GM03348 (cell line): ENCODE measurements at places on chromosomes 7 and 10.

- DNase-seq, result no peak
These were observed 159.9 kb downstream of the PHTF2 start for GRCh38 chr7:77958436-77958835.

DNA sequence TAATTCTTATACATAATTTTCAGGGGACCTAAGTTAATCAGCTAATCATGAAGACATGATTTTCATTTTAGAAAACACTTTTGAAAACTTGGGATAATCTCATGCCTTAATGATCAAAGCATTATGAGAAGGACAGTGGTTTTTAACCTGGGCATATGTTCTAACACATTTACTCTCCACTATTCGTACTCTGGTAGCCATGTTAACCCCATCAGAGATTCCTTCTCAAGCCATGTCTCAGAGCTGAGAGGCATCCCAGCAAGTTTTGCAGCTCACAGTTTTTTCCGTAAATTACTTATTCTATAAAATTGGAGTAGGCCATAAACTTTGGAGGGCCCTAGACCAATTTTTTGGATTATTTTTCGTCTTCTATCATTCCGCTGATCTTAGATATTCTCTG lies 15.7 kb downstream of the AKR1C1 start:
- DNase-seq, result no peak

- DNase-seq, result peak; percentile 74
These were observed 52.4 kb upstream of the ITGB1 start for GRCh38 chr10:33010132-33011037.

DNA sequence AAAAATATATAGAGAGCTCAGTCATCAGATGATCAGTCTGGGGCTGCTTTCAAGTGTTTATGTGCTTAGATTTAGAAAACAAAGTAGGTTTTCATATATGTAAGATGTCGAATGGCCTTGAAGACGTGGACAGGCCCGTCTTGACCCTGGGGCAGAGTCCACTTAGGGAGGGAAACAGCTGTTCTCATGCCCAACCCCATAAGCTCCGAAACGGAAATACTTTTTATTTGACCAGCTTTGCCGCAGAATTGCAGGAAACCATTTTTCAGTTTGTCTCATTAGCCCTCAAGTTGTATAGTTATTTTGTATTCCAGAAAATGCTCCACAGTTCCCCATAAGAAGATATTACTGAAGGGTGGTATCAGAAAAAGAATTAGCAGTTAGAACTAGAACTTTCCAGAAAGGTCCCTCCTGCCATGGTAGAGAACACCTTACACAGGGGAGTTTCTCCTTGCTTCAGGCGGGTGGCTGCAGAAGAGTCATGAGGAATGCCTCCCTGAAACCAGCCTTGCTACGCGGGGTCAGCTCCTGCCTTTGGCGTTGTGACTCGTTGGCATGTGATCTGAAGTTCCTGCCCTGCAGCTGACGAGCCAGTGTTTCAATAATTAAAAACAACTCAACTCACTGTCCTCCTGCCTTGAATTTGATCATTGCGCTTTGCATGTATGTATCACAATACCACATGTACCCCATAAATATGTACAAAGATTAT lies 192.7 kb downstream of the CELF2 start:
- DNase-seq, result no peak

GRCh38 chr7:42189535-42189934 lies 47.5 kb downstream of the GLI3 start:
- peak; percentile 45 for DNase-seq

- DNase-seq, result no peak
These were observed 142.1 kb downstream of the CAMK1D start for GRCh38 chr10:12491491-12491890.

GRCh38 chr7:45080958-45081669 lies 7.7 kb downstream of the NACAD start:
- DNase-seq, result no peak

DNA sequence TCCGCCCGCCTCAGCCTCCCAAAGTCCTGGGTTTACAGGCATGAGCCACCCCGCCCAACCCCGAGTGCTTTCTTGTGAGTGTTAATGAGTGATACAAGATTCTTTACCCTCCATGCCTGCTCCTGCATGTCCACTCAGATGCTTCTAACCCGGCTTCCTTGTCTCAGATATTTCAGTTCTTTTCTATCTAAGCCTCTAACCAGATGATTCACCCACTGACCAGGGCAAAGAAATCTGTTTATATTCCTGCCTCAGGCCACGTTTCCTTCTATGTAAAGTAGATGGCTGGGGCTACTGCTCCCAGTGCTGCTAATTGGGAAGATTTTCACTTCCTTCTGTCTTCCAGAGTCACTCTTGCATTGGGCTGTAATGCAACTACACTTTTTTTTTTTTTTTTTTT lies 395.1 kb upstream of the ANKRD30A start:
- no peak for DNase-seq

GRCh38 chr7:28813243-28813962 lies 144.7 kb downstream of the TRIL start:
- DNase-seq, result no peak

GRCh38 chr7:69878015-69878414 lies 279.7 kb downstream of the AUTS2 start:
- DNase-seq, result no peak

DNA sequence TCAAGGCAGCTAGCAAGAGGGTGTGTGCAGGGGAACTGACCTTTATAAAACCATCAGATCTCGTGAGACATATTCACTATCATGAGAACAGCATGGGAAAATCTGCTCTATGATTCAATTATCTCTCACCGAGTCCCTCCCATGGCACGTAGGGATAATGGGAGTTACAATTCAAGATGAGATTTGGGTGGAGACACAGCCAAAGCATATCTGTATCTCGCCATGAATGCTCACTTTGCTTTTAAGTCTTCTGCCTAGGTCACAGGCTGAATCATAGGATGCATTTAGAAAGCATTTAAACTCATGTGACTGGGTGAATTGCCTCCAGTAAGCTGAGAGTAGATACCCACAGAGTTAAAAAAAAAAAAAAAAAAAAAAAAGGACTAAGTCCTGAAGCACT lies 220.0 kb downstream of the AGMO start:
- no peak for DNase-seq

- DNase-seq, result no peak
These were observed 17.1 kb downstream of the ADCY1 start for GRCh38 chr7:45591101-45591906.

GRCh38 chr7:20797042-20797461 lies 10.4 kb upstream of the SP8 start:
- DNase-seq, result no peak

DNA sequence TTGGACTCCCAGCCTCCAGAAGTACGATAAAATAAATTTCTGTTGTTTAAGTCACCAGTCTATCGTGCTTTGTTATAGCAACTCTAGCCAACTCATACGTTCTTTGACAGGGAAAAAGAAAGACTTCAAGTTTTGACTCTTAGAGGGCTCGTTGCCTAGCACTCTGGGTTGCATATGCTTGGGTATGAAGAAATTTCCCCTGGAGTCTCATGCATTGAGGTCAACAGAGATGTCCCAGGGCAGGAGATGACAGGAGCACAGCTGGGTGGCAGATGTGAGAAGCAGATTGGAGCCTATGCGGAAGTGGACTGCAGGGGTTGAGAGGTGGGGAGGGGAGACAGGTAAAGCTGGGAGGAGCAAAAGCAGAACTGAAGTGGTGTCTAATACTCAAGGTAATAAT lies 63.3 kb upstream of the JAZF1 start:
- DNase-seq, result no peak

DNA sequence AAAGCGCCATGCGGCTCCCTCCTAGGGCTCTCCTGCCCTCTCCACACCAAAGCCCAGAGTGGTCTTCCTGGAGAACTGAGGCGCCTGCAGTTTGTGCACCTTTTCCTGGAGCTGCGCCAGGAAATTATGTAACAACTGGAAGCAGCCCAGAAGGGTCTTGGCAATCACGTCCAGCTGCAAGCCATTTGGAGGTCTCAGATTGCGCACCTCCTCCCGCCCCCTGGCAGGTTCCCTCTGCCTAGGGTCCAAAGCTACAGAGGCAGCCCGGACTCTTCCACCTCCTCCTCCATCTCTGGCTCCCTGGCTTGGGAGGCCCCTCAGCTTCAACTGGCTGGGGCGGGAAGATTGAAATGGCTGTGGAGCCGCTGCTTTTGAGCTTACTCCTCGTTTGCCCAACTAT lies 34.0 kb upstream of the SFTPD start:
- no peak for DNase-seq

DNA sequence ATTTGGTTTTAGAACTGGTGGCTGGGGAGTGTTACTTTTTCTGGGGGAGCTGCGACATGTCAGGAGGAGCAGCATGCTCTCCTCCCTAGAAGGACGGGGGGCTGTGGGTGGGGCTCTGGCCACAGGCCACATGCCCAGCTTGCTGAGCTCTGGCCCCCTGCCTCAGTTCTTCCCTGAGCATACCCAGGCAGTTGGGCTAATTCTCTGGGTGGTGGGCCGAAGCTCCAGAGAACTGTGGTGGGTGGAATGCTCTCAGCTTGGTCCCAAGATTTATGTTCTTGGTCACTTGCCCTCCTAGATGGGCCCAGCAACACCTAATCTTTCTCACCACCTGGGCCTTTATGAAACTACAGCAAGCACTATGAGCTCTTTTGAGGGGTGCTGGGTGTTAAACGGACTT lies 5.1 kb upstream of the ZNF775 start:
- DNase-seq, result no peak

- DNase-seq, result no peak
These were observed 34.6 kb downstream of the RBM28 start for GRCh38 chr7:128309124-128309523.

DNA sequence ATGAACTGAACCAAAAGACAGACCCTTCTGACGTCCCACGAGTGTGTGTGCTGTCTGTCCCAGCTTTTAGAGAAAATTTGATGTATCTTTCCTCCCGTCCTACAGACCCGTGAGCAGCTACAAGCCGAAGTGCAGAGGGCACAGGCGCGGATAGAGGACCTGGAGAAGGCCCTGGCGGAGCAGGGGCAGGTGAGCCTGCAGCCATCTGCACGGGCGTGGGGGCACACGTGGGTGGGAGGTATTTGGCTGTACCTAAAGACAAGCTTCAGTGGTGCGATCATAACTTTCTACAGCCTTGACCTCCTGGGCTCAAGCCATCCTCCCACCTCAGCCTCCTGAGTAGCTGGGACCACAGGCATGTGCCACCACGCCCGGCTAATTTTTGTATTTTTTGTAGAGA lies 41.7 kb upstream of the DPYSL4 start:
- no peak for DNase-seq

GRCh38 chr10:33249659-33250345 lies 84.7 kb downstream of the NRP1 start:
- DNase-seq, result no peak

DNA sequence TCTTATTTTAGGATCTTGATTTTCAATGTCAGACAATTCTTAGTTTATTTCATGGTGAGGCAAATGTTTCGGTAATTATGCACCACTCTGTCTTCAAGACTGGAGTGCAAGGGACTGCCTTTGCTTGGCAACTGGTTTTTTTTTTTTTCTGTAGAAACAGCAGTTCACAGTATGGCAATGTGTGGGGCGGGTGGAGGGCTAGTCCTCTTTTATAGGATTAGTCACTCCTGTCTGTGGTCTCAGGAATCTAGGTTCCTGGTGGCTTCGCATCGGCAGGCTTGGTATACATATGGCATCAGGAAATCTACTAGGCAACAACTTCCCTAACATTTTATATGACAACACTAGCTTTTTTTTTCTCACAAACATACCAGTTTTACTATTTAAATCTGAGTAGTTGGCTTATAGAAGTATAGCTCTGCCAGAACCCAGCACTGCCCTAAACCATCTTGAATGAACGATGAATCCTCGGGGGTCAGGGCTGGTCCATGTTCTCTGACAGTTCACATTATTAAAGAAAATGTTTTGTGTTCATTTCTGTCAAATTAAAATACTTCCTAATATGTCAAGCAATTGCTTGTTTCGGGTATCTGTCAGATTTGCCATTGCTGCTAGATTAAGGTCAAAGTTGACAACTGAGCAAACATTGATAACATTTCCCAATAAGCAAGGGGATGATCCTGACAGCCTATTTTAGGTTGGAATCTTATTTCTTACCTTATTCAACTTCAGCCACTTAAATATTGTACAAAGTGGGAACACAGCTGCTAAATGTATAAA lies 289.7 kb upstream of the VSTM2A start:
- no peak for DNase-seq

DNA sequence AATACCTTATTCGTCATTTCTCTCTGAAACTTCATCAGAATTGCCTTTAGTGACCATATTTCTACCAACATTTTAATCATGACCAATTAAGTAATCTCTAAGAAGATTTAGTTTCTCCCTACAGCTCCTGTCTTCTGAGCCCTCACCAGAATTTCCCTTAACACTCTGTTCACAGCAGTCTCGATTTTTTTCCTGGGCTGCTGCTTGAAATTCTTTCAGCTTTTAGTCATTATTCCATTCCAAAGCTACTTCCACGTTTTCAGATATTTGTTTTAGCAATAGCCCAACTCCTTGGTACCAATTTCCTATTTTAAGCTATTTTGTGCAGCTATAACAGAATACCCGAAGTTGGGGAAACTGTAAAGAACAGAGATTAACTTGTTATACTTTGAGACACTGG lies 192.4 kb upstream of the DKK1 start:
- DNase-seq, result peak; percentile 11

DNA sequence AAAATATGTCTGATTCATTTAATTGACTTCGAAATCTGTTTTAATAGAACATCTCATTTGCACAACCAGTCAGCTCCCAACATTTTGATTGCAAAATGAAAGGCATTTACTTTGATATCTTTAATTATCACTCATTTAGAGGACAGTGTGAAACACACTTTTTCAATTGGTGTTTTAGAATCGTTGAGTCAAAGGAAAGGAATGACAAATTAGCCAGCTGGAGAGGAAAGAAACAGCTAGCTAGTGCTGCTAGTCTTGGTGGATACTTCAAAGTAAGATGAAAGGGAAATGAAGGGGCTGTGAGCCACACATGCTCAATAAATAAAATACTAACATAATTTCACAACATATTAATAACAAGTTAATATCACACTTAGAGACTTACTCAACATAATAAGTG lies 570.2 kb downstream of the PHTF2 start:
- DNase-seq, result peak; percentile 15

DNA sequence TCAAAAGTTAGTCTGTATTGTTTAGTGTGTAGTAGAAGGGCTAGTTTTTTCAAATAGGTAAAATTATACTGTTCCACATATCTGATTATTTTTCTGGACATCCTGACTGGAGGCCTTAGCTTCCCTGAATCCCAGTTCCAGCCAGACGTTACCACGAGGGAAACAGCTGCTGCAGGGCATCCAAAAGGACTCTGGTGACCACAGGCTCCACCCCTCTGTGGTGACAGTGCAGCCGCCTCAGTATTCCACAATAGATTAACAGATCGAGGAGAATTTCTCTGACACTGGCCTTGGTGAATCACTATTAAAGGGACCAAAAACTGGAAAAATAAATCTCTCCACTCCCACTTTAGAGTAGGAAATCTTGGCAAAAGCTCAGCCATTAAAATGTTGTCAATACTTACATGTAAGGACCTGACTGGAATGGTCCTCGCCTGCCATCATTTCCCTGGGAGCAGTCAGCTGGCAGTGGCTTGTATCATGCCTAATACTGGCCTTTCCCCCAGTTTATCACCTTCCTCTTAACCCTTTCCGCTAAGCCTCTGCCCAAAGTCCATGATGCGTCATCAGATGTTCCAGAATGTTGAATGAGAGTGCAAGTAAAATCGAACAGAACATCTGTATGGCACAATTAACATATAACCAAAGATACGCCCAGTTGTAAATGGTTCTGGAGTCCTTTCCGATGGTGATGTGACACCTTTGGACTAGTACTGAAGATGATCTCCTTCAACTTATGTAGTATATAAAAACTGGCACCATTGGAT lies 31.6 kb downstream of the ENO4 start:
- DNase-seq, result peak; percentile 20
